ENCODE measurements at places on chromosomes 1 and 21.

- DNase-seq = no peak
Observed at GRCh38 chr1:108017698-108018097, 52.7 kb upstream of the VAV3 start.

DNA sequence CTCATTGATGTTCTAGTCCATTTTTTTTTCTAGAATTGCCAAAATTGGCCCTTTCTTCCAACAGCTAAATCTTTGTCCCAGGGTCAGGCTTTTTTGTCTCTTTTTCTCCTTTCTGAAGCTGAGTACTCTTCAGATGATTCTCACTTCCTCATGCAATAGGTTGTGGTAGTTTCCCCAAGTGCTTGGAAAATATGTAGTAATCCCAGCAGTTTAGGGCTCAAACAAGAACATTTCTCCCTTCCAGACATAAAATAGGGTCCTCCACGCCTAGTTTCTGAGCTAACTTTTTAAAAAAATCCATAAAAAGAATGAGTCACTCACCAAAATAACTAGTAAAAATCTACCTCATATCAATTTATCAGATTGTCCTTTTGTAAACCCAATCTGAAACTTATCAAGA, 10.0 kb upstream of the MCOLN3 start:
- DNase-seq = no peak

- DNase-seq = no peak
Observed at GRCh38 chr1:5156416-5157120, 502.2 kb downstream of the AJAP1 start.

DNA sequence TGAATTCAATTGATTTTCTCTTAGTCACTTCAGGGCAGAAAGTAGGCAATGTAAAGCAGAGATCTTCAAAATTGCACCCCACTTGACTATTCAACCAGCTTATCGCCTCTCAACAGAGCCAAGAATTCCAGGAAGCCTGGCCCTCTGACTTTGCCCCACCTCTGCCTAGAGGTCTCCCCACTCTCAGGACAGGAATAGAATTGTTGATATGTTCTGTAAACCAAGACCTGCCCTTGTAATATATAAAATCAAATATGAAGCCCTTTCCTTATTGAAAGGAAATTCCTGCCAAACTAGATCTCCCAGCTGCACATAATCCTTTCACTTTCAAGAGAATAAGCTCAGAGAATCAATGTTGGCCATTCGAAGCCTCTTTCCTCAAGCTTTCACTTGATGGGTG, 116.1 kb upstream of the DPT start:
- DNase-seq = no peak

DNA sequence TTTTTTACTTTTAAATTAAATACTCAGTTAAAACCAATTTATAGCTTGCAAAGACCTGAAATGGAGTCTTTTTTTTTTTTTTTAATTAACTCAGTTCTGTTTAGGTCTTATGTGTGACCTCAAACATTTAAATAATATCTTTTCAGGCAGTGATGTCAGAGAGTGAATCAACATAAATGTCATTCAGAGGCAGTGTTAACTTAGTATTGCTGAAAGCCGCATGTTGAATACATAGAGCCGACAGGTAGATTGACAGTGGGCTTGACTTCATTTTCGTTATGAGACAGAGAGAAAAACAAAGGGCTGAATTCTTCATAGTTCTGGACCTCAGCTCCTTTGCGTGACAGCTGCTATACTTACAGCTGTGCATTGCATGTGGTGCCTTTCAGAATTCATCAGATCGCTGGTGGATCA, 51.5 kb downstream of the PRDM2 start:
- no peak for DNase-seq
